ENCODE measurements at places on chromosomes 5 and 9.

DNA sequence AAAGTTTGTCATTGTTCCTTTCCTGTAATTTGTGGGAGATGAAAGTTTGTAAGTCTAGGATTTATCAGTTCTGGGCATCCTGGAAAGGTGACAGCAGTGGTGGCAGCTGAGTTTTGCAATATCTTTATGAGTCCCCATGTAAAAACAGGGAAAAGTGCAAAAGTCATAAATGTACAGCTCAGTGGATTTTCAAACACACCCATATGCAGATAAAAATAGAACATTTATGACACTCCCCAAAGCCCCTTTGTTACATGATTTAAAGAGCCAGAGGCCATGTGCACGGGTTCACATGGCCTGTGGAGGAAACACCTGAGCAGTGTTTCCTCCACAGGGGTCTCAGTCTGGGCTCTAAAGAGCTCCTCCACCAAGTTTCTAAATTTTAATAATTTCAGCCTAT, 6.3 kb downstream of the TMEM38B start:
- DNase-seq = no peak

DNA sequence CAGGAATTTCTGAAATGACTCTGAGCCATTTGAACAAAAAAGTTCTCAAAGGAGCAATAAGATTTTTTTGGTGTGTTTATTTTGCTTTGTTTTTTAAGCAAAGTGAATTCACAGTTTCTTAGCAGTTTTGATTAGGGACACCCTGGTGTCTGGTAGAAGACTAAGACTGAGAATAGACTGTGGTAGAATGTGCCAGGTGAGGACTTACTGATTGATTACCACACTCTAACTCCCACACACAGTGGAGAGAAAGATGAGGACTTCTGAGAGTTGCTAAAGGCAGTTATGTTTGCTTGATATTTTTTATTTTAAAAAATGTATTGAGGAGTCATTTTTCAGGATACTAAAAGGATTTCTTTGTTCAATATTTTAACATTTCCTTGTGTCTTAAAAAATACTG, 175.1 kb downstream of the CD180 start:
- DNase-seq = no peak

DNA sequence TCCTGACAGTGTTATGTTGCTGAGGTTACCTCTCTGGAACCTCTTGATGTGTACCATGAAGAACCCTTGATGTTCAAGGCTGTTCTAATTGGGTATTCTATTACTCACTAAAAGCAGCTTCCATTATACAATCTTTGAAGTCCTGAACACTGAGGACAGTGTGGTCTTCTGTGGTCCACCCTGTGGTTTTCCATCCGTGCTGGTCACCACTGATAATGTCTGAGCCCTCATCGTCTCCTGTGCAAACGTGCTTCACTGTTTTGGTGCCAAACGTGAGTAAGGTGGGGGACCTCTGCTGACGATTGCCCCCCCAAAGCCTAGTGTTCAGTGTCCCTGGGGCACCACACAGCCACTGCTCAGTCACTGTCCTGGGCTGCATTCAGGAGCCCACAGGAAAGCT, 259.7 kb upstream of the ANKRD55 start:
- DNase-seq = no peak

DNA sequence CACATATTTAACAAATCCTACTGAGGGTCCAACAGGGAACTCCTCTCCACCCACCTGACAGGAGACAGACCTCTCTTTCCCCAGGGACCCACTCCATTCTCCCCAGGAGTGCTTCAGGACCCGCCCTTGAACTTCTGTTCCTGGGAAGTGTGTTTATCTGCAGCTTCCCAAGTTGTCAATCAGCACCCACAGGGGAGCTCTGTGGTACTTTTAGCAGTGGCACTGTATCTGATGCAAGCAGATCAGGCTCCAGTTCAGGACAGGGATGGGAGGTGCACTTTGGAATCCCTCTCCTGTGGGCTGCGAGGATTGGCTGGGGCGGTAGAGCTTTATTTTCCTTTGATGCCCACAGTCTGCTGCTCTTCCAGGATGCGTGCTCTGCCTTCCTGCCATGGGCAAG, 8.7 kb downstream of the GALNT10 start:
- no peak for DNase-seq

DNA sequence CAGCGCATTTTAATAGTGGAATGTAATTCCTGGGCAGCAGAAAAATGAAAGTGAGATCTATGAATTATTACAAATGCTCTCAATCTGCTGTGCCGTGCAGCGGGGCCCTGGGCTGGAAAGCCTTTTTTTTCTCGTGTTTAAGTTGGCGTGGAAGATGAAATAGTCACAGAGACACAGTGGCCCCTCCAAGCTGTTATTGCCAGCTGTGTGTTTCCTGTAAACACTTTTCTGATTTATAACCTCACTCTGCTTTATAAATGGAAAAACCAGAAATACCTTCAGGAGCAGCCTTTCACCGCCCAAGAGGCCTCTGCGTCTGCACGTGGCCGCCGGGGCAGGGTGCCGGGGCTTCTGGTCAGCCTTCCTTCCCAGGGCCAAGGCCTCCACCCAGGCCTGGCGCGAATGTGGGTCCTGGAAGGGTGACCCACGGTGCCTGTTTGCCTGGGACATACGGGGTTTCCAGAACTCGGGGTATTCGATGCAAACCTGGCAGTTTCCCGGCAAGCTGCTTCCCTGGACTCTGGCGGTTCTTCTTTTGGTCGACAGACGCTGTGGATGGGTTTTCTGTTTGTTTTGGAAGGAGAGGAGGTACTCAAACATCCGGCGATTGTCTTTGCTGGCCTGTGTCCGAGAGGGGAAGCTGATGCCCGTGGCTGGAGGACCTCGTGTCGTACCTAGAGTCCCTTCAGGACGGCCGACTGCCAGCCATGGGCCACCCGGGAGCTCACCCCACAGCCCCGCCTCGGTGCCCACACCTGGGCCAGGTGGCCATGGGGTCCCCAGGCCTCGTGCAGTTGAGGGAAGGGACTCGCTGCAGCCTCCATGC, 256.7 kb downstream of the PARP8 start:
- DNase-seq = no peak

DNA sequence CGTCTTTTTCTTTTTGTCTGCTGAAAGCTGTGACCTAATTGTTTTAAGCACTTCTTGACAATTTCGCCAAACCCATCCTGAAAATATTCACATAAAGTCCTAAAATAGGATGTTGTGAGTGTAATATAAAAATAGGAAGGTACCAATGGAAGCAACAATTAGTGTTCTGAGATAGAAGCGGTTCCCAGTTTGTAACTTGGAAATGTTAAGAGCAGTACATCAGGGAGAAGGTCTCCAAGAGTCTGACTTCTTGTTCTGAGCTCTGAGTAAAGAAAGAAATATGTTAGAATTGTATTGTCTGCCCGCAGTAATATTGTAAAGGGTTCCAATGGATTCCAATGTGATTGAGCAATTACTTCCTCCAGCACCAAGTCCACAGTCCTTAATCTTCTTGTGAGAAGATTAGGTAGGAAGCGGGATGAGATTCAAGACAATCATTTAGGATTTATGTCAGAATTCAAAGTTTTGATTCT, 3.9 kb downstream of the VCAN start:
- DNase-seq = peak; percentile 76

GRCh38 chr9:127918183-127919107, 1.6 kb upstream of the ST6GALNAC4 start:
- DNase-seq = peak; percentile 48

DNA sequence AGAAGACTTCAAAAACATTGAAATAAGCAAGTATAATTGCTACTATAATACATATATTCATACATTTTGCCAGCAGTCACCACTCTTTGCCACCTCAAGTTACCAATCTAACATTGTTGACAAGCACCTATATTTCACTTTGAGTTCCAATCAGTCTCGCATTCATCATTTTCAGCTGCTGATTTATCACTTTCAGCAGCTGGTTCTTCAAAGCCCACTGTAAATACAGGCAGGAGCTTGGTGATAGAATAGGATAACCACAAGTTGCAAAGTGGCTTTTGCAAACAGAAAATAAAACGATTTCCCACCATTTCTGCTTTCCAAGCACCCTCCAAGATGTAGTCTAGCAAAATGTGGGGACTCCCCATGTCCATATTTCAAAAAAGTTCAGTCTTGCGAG, 114.2 kb upstream of the ITGA1 start:
- DNase-seq = no peak

Measured in stromal cell of bone marrow (primary cell).